ENCODE measurements at places on chromosomes 11 and 22.

DNA sequence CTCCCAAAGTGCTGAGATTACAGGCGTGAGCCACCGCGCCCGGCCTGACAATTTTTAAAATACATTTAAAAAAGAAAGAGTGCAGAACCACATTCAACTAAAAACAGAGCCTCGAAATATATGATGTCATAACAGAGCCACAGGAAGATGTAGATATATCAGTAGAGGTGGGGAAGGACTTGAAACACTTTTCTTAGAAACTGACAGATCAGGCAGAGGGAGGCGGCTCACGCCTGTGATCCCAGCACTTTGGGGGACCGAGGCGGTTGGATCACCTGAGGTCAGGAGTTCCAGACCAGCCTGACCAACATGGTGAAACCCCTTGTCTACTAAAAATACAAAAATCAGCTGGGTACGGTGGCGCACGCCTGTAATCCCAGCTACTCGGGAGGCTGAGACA is 7.0 kb downstream of the MLC1 start:
- no peak for DNase-seq

DNA sequence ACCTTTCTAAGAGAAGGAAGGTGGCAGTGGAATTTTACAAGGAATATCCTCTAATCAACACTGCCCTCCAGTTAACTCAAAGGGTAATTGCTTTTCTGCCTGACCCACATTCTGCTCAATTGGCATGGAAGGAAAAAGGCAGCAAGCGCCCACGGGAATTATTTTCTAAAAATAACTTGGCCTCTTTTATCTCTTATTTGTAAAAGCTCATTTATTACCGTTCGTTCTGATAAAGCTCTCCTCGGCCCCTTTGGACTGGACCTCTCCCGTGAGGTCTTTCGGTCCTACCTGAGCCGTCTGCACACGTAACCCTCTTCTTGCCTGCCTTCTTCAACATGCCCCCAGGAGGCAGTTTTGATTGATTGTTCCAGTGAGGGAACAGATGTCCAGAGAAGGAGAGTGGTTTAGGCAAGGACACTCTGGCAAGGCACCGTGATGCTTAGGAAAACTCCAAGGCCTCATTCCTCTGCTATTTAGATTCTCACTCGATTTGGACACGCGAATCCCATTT is 53.2 kb upstream of the CRTAM start:
- DNase-seq: no peak

DNA sequence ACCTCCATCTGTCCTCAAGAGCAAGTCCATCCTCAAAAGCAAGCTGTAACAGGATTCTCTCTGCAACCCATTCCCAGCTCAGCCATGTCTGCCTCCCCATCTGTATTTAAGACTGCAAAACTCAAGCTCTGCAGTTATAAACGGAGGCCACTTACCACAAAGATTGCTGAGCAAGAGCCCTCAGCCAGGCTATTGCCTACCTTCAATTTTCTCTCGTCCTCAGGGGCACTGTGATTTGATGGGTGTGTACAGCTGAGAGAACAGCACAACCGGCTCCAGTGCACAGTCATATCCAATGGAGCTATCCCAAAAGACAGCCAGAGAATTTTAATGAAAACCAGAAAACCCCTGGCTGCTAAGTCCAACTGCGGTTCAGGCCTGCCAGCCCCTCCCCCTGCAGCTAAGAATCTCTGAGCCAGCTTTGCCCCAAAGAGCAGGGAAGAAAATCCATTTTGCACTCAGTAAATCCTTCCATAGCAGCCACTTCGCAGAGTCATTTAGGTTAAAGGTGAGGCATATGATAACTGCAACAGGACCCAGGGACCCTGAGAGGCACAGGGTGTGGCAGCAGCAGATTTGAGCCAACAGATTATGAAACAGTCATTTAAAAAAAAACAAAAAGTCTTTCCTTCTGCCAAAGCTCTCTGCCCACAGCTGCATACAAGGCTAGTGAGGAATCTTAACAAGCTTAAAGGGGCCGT is 37.6 kb downstream of the RAB30 start:
- no peak for DNase-seq

DNA sequence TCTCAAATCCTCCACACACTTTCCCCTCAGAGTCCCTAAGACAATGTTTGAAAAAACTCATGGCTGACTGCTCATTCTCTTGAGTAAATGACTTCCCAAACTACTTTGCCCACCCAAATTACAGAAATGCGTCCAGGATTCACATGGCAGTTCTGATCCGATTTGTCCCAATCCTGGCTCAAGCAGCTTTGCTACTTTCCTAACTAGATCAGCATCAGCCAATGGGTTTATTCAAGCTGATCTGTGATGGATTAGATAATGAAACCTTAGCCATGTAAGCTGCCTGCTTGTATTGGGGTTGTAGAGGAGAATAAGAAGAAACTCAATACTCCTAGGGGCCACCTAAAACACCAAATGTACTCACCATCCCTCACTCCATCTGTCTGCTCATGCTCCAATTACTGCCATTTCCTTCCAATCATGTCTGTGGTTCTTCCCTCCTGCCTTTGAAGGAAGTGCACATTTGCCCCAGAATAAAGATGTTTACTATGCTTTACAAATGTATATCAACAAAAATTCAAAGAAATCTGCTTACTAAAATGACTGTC is 6.9 kb downstream of the RBFOX2 start:
- DNase-seq: no peak

DNA sequence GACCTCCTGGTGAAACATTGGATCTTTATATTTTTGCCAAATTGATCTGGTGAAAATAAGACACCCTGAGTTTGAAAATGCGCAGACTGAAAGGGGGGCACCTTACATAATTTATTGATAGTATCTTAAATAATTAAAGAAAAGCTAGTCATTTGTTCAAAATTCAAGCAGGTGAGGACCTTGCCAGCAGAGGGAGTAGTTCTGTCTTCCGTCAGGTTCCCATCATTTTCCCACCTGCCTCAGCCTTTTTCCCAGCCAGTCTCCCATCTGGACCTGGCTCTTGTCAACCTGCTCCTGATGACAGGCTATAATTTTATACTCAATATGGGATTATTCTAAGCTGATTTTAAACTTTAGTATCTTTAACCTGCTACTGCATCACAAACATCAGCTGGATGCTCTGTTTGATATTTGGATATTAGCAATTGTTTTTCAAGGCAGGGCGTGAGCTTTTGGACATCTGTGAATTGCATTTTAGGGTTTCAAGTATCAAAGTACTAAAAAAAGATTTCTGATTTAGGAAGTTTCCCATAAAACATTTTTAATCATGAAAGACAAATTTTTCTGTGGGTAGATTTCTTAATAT is 132.0 kb downstream of the ELP4 start:
- DNase-seq: peak; percentile 62

GRCh38 chr11:89321401-89321800 is 143.7 kb downstream of the TYR start:
- no peak for DNase-seq
